Stimulated activated CD8-positive, alpha-beta memory T cell treated with anti-CD3 and anti-CD28 coated beads, Interleukin-15, amount 100 ng/mL, for 1 hour (primary cell): ENCODE measurements at places on chromosomes 12 and 14.

- no peak for DNase-seq
These were observed 1.6 kb downstream of the HRK start for GRCh38 chr12:116879509-116880212.

- no peak for DNase-seq
These were observed 16.4 kb upstream of the RAB35 start for GRCh38 chr12:120132863-120133385.

- DNase-seq = no peak
These were observed 80.3 kb upstream of the TRAF3 start for GRCh38 chr14:102696856-102697495.

- no peak for DNase-seq
These were observed 26.4 kb downstream of the ZCCHC8 start for GRCh38 chr12:122474324-122474716.

GRCh38 chr14:103279142-103280025 lies 54.7 kb upstream of the EIF5 start:
- DNase-seq = no peak

- DNase-seq = no peak
These were observed 131.2 kb downstream of the KCNH5 start for GRCh38 chr14:62914025-62914424.

DNA sequence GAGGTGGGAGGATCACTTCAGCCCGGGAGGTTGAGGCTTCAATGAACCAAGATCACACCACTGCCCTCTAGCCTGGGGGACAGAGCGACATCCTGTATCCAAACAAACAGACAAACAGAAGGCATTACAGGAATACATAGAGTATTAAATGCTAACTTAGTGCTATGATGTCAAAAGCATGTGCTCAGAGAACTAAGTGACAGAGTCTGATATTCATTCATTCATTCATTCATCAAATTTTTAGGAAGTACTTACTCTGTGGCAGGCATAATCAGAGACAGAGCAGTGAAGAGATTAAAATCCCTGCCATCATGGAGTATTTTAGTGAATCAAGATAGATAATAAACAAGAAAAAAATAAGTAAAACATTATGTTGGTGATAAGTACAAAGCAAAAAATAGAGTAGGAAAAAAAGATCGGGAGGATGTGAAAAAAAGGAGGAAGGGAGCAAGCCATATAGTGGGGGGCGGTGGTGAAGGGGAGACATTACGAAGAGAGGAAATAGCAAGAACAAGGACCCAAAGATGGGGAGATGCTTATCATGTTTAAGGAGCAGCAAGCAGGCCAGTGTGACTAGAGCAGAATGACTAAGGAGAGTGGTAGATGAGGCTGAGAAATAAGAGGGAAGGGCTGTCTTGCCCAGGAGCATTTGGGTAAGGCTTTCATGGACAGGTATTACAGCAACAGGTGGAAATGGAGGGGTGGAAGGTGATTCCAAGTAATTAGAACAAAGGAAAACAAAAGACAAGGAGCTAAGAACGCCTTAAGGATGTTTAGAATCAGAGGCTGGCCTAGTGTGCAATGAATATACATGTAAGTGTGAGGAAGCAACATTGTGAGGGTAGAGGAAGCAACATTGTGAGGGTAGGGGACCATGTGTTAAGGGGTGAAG lies 2.8 kb downstream of the MAP4K5 start:
- no peak for DNase-seq

DNA sequence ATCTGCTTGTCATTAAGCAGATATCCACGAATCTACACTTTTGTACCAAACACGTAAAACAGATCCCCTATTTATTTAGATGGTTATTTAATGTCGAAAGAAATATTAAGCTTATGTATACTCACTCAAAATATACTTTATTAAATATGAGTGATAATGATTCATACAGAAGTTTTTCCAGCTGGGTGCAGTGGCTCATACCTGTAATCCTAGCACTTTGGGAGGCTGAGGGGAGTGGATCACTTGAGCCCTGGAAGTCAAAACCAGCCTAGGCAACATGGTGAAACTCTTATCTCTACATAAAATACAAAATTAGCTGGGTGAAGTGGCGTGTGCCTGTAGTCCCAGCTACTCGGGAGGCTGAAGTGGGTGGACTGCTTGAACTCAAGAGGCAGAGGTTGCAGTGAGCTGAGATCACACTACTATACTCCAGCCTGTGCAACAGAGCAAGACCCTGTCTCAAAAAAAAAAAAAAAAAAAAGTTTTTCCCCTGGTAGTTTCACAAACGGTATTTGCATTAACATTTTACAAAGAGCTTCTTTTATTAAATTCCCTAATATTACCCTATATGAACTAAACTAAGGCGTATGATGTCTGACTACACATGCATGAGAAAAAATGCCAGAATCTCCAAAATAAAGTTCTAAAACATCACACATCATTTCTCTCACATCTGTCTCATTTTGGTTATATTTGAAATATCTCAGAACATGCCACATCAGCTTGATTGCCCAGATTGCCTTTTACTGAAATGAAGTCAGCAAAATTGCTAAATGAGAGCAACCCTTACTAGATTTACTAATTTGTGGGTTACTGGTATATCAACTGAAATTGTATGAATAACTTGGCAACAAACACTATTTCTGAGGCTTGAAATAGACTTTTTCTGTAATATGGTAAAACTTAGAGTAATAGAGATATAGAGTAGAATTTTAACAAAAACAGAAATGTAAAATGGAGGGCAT lies 74.9 kb downstream of the PAWR start:
- DNase-seq = no peak

DNA sequence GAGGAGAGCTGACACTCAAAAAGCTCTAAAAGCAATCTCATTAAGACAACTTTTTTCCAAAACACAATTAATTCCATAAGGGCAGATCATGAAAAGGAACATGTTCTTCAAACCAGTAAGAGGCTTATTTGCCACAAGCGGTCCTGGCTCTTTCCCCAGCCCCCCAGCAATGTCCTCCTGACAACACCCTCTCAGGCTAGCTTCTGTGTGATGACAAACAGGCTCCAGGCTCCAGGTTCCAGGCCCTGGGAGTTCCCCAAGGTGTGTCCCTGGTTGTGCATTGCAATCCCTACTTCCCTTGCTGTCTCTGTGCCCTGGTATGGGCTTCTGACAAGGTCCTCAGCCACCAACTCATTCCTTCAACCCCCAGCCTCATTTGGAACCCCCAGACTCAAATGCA lies 8.9 kb downstream of the HVCN1 start:
- DNase-seq = no peak

DNA sequence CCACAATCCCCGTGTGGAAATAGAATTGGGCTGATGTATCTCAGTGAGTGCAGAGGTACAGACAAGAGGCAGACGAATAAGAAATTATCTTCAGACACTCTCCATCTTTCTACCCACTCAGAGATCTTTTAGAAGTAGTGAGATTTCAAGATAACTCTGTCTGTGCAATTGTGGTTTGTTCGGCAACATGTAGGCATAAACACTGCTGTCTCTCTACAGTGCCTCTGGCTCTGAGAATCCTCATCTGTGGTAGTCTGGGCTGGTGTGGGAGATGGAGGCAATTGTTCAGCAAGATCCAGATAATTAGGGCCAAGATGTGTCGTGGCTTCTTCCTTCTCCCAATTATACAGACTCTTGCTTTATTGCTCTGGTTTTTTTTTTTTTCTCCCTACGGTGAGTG lies 3.1 kb downstream of the HOXC13 start:
- no peak for DNase-seq

DNA sequence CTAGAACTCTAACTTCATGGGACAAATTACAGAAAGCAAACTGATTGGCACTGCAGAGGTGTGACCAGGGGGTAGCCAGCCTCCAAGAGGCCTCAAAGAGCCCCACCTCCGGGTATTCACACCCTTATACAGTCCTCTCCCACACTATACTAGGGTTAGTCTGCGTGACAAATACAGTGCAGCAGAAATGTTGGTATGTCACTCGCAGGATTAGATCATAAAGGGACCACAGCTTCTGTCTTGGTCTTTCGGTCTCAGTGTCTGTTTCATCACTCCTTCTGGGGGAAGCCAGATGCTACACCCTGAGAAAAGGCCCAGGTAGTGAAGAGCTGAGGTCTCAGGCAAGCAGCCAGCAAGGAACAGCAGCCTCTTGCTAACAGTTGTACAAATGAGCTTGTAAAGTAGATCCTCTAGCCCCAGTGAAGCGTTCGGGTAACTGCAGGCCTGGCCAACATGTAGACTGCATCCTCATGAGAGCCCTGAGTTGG lies 68.9 kb upstream of the SAV1 start:
- no peak for DNase-seq

DNA sequence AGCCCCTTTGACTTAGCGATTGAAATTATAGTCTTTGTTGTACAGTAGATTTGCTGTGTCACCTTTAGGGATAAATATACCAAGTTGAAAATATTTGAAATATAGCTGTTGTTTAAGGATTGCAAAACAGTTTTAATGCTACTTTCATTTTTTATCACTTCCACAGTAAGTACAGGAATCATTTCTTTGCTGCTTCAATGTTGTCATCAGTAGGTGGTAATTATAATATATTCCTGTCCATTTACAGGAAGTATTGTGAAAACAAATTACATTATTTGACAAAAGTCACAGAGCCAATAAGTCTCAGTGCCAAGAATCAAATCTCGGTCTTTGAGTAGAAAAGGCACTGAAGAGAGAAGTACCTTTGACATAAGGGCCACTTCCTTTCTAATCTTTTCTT lies 342.6 kb upstream of the RGS6 start:
- DNase-seq = no peak

GRCh38 chr12:88924162-88924561 lies 343.9 kb upstream of the KITLG start:
- no peak for DNase-seq

DNA sequence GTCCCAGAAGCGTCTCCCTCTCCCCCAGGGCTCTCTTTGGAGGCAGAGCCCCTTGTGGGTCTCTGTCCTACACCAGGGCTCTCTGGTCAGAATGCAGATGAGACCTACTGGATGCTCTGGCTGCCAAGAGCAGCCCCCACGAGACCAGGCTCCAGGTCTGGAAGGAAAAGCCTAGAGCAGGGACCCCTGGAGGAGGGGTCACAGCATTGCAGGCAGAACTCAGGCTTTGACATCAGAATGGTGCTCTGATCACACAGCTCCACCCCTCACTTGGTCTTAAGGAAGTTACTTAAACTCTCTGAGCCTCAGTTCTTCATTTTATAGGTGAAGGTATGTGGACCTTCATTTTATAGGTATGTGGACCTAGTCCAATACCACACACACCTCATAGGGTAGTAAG lies 83.1 kb downstream of the ARL6IP4 start:
- DNase-seq = no peak

GRCh38 chr12:111868676-111869588 lies 26.9 kb downstream of the MAPKAPK5 start:
- DNase-seq = no peak

- no peak for DNase-seq
These were observed 270.2 kb downstream of the SSPN start for GRCh38 chr12:26465419-26466097.

- DNase-seq = no peak
These were observed 69.3 kb downstream of the SERPINA3 start for GRCh38 chr14:94681300-94682060.

DNA sequence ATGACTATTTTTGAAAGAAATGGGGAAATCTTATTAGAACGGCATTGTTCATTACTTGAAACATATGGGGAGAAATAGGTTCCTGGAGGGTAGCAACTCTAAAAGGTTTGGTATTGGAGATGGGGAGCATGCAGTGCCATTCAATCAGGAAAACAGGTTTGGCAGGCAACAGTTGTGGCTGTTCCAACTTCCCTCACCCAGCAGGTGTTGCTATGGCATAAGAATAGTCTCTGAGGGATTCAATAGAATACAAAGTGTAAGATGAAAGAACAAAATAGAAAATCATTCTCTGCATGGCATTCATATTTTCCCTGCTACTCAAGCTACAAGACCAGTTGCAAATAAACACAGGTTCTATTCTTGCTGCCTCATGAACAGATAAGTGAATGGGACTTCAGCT lies 393.3 kb upstream of the RPL10L start:
- no peak for DNase-seq

DNA sequence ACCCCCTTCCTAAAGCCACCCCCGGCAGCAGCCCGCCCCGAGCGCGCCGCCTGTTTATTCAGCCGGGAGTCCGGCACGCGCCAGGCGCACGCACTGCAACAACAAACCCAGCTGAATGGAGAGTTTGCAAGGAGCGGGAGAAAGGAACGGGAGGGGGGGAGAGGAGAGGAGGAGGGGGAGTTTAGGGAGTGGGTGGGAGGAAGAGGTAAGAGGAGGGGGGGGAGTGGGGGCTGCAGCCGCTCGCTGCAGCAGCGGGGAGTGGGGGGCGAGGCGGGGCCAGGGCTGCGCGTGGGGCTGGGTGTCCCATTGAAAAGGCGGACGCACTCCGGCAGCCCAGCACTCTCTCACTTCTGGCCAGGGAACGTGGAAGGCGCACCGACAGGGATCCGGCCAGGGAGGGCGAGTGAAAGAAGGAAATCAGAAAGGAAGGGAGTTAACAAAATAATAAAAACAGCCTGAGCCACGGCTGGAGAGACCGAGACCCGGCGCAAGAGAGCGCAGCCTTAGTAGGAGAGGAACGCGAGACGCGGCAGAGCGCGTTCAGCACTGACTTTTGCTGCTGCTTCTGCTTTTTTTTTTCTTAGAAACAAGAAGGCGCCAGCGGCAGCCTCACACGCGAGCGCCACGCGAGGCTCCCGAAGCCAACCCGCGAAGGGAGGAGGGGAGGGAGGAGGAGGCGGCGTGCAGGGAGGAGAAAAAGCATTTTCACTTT lies at the start of gene ASCL1:
Gene ASCL1, plus strand, starts transcription at position 336 of the 712 bp plus-strand sequence. CDS start 571 bp downstream, outside the sequence.
- DNase-seq = no peak

DNA sequence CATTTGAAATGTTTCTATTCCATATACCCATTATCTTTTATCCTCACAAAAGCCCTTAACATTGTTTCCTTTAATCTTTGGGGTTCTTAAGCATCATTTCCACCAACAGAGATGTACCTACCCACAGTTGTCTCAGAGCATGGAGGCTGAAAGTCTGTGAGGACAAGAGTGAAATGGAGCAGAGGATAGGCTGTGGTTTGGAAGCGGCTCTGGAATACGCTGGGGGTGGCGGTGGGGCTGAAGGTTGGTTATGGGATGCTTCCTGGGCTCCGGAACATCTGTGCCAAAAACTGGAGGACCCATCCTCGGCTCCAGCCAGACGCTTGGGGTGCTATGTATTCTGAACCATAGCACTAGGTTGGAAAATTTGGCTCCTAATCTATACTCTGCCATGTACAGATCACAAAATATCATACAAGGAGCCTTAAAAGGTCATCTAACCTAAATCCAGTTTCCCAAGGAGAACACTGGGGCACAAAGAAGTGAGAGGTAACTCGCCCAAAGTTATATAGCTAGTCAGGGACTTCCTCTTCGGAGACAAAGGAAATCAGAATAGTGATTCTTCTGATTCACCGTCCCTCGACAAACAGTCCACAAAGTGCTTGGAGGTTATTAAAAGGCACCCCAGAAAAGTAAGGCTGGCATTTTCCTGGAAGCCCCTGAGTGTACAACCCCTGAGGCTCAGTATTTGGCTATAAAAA lies 2.5 kb downstream of the PPP1R3E start:
- no peak for DNase-seq

DNA sequence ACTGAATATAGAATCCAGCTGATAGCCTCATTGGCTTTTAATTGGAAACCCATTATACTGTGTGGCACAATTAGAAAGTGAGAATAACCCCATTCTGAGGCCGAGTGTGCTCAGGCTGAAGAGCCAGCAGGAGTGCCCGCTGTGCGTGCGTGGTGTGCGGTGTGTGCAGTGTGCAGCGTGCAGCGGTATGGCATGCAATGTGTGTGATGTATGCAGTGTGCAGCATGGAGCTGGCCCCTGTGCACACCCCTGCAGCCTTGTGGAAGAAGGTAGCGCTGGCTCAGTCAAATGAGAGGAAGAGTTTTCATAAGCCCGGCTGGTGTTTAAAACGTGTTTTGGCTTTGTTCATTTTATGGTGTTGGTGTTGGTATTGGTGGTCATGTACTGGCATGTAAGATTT lies 22.9 kb downstream of the CKB start:
- no peak for DNase-seq

- no peak for DNase-seq
These were observed 125.5 kb downstream of the SPTSSA start for GRCh38 chr14:34336501-34336900.
